ENCODE measurements at places on chromosomes 3 and 15. TPM values are rescaled to one million over a fixed set of nuclear protein-coding genes. Genes with fewer than 3 reads are reported as not detected.

PLA2G4E gene
- not detected for total RNA-seq

THRB gene
- not detected for total RNA-seq

NR2C2 gene
- total RNA-seq: 24.4 TPM

GRCh38 chr15:84859144-84859543 lies 25.3 kb upstream of the SLC28A1 start:
- DNase-seq: no peak

- no peak for DNase-seq
These were observed 335.7 kb upstream of the PPP2R3A start for GRCh38 chr3:135629701-135630408.

GRCh38 chr15:74954515-74954914 lies 2.1 kb downstream of the RPP25 start:
- DNase-seq: peak; percentile 83

DNA sequence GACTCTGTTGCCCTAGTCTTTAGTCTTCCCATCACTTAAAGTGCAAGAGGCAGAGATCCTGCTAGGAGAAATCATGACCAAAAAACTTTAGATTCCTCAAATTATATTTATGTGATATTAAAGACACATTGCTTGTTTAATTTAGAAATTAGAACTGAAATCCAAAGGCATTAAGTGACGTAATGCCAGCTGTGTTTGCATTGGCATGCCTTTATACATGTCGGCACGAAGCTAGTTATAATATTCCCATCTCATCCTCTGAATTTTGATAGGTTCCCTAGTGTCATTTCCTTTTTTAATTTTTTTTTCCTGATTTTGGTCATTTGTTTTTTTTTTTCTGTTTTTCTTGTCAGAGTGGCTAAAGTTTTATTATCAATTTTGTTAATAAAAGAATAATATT lies 203.5 kb upstream of the ZBTB20 start:
- DNase-seq: no peak

- DNase-seq: no peak
These were observed 110.9 kb downstream of the LMLN start for GRCh38 chr3:198070871-198071270.

DNA sequence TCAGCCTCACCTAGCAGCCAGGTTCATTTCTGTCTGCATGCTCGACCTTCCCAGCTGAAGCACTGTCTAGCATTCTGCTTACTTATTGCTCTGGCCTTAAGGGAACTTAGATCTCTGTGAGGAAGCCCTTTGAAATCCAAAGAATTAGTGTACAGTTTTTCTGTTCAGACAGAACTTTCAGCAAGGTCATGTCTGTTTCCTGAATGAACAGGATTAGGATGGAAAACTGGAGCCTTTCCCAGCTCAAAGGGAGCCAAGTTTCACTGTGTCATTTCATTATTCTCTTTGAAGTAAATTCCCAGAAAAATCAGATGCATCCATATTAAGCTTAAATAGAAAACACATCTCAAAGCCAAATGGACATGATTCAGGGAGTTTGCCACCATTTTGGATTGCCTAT lies 457.3 kb upstream of the KCNMB2 start:
- DNase-seq: no peak

- no peak for DNase-seq
These were observed 20.7 kb upstream of the WNT5A start for GRCh38 chr3:55507808-55508207.

GRCh38 chr3:10357095-10357494 lies 36.2 kb upstream of the SEC13 start:
- no peak for DNase-seq

- no peak for DNase-seq
These were observed 26.4 kb upstream of the KCNAB1 start for GRCh38 chr3:156093964-156094363.

- no peak for DNase-seq
These were observed 2.5 kb upstream of the USF3 start for GRCh38 chr3:113698956-113699355.

Measured in A172 (cell line).